ENCODE measurements at places on chromosomes 12 and 14. TPM values are rescaled to one million over a fixed set of nuclear protein-coding genes. Genes with fewer than 3 reads are reported as not detected.

DNA sequence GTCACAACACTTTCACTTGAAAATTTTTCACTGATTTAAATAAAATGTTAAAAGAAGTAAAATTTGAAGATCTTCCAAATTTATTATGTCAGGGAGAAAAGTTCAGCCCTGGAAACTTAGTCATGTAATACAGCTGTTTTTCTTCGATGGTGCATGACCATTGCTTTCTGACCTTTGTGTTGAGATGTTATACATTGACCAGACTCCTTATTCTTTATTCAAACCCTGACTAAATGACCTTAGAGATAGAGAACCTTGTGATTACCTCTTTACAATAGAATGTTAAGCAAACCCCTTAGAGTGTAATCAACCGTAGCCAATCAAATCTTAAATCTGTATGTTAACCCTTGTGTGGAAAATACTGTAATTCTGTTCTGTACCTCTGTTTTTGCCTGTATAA, 34.5 kb downstream of the PLCZ1 start:
- no peaks in the 10 kb centered on the region for H3K4me1 ChIP-seq
- H3K36me3 ChIP-seq: no peaks in the 10 kb centered on the region
- H3K27me3 ChIP-seq: no peaks in the 10 kb centered on the region
- no peak overlapping the region for H3K4me3 ChIP-seq

The FBXL14 gene
- 17.8 TPM for polyA plus RNA-seq

DNA sequence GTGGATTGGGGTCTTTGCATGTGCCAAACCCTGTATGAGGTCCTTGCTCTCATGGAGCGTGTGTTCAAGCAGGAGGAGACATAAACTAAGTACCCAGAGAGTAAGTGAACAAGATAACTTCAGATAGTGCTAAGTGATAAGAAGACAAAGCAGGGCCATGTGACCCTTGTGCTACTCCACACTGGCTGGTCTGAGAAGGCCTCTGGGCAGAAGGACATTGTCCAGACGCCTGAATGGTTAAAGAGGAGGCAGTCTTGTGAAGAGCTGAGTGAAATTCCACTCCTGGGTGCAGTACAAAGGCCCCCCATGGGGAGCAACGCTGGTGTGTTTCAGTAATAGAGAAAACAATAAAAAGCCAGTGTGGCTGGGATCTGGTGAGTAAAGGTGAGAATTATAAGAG, 93.3 kb upstream of the RIC8B start:
- H3K27me3 ChIP-seq: no peaks in the 10 kb centered on the region
- DNase-seq: no peak
- H3K4me1 ChIP-seq: peaks cover 4% of the 10 kb centered on the region

DNA sequence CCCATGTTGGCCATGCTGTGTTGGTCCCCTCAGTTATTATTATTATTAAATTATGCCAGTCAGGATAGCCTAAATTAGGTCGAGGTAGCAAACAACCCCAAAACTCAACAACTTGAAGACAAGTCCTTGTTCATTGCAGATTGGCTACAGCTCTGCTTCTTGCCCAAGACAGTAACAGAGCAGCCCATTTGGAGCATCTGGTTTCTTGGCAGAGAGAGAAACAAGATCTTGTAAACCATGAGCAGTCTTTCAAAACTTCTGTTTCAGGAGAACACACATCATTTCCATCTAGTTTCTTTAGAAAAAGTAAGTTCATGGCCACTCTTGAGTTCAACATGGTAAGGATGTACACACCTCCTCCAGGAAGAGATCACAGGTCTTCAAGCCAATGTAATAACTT, 52.3 kb downstream of the E2F7 start:
- H3K36me3 ChIP-seq: no peaks in the 10 kb centered on the region
- no peak overlapping the region for H3K27ac ChIP-seq
- H3K4me3 ChIP-seq: no peak overlapping the region
- H3K4me1 ChIP-seq: no peaks in the 10 kb centered on the region
- no peaks in the 10 kb centered on the region for H3K27me3 ChIP-seq
- DNase-seq: no peak

DNA sequence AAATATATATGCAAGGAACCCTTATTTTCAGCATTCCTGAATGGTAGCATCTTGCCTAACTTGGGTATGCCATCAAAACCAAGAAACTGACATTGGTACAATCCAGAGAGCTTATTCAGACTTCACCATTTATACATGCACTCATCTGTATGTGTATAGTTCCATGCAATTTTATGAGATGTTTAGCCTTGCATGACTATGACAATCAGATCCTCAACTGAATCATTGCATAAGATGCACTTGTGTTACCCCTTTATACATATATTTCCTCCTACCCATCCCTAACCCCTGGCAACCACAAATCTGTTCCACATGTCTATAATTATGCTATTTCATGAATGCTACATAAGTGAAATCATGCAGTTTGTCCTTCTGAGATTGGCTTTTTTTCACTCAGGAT, 37.0 kb upstream of the PPFIBP1 start:
- no peak overlapping the region for H3K27ac ChIP-seq
- H3K4me3 ChIP-seq: no peak overlapping the region
- no peak for DNase-seq
- no peaks in the 10 kb centered on the region for H3K27me3 ChIP-seq
